ENCODE measurements at places on chromosomes 11 and 22.

GRCh38 chr11:75133976-75134375 is 16.9 kb upstream of the SLCO2B1 start:
- no peak for DNase-seq

- peak; percentile 85 for DNase-seq
These were observed 46.4 kb downstream of the MORC2 start for GRCh38 chr22:30922151-30922611.

DNA sequence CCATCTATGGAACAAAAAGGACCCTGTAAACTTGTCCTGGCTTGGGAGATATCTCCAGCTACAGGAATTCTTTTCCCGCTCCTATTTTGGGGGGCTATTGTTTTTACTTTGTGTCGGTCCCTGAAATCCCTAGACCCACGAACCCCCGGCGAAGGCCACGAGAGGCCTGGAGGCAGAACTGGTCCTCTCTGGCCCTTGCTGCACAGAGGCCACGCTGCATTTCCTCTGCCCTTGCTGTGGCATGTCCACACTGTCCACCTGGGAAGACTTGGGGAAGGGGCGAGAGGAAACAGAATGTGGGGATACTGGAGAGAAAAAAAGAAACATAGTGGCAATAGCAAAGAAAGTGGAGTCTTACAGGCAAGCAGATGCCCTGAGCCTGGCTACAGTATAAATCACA is 2.3 kb upstream of the ANO1 start:
- no peak for DNase-seq

GRCh38 chr11:10902301-10903063 is 44.6 kb upstream of the ZBED5 start:
- no peak for DNase-seq

DNA sequence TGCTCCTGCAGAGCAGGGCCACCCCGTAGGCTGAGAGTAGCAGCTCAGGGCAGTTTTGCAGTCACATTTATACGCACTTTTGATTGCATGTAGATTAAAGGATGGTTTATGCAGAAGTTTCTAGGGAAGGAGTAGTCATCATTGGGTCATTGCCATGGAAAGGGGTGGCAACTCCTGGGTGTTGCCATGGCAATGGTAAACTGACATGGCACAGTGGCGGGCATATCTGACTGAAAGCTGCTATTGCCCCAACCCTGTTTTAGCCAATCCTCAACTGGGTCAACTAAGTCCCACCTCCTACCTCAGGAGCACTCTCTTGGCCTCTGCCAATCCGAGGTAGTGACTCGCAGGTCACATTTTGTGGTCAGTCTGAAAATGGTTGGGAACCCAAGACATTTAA is 2.4 kb upstream of the ARSA start:
- DNase-seq, result no peak

- DNase-seq, result no peak
These were observed 722 bp upstream of the GUCY1A2 start for GRCh38 chr11:107018902-107019493.

DNA sequence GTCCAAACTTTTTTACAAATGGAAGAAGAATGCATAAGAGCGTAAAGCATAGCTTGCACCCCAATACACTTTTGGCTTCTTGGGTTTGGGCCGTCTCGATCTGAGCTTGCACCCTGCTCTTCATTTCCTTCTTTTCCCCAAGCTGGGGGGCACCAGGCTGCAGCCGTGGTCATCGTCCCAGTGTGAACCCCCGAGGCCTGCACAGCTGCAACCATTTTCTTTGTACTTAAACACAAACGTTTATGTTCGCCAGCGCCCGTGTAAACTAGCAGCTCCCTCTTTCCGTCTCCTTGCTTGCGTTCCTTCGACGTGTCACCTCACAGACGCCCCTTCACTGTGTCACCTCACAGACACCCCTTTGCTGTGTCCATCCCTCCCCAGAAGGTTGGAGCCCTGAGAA is 10.1 kb downstream of the KRTAP5-5 start:
- no peak for DNase-seq

DNA sequence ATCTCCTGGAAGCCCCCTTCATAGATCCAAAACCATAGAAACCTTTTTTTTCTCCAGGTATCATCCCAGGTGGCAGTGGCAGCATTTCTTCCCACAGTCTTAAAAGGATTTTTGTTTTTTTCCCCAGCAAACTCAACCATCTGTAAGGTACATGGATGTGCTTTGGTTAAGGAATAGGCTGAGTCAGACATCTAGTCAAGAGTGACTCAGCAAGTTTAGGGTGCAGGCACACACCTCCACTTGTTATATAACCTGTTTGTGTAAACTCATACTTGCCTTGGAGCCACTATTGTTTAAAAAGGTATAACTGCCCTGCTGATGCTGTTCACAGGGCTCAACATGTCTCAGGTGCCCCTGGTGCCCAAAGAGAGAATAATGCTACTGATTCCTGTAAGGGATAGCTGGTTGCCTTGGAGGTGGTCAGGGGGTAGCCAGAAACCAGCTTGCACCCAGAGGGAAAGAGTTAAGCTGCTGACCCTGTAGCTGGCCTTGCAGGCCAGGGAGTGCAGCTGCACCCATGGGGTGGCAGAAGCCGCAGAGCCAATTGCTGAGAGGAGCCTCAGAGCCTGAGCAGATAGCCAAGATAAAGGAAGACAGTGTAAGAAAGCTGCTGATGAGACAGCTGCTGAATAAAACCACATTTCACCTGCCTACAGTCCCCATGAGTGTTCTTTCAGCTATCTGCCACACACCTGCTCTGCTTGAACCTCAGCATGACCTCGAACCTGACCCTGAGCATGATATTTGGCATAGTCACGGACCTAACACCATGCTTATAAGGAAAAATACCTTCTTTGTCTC is 1726.1 kb upstream of the RAG2 start:
- no peak for DNase-seq

DNA sequence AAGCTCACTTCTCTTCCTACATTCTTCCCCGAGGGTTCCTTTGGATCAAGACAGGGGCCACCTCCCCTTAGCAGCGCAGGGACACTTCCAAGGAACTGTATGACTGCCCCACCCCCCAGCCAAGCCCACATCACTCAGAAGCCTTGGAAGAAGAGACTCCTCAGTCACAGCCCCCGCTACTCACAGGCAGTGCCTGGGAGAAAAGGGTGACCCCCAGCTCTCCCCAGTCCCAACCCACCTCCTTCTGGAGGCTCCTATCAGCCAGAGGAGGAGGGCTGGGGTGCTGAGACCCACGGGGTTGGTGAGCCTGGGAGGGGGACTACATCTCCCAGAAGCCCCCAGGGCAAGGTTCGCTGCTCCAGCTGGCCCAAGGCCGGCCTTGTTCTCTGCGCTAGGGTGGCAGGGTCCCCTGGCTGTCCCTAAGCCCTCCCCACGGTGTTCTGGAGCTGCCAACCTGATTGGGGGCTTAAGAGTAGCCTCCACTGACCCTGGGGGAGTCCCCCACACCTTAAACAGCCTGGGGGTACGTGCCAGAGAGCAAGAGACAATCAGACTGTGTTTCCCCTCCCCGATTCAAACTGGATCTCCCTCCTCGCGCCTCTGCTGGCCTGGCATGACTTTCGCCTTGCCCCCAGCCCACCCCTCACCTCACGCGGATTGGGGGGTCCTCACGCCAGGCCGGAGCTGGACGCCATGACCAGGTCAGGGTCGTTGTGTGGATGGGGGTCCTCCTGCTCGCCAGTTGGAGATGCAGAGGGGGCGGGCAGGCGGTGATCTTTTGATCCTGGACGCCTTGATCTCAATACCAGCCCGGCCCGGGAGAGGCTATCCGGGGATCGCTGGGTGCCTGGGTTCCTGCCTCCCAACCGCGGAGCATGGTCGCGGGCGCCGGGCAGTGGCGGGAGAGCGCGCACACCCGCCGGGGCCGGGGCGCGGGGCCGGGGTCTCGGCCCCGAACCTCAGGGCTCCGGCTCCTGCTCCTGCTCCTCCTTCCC is 838 bp downstream of the BCL9L start:
- DNase-seq, result peak; percentile 47

DNA sequence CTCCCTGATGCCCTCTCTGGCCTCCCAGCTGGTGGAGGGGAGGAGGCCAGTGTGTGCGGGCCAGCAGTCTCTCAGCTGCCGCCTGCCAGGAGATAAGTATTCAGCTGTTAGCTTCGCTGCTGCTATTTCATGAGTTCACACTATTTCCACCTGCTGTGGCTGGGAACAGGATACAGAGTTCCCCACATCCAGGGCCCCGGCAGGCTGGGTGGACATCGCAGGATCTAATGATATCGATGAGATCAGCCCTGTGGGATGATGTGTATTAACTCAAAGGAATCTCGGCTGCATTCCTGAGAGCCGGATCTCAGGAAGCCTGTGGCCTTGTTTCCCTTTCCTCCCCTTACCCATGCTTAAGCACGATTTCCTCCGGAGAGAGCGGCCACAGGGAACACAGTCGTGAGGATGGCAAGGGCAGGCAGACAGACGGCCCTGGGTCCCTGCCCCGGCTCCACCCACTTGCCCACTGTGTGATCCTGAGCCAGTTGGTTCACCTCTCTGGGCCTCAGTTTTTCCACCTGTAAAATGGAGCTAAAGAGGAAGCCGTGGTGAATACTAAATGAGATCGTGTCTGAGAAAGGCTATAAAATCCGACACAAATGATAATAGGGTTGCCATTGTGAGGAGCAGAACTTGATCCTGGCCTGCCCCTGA is 6.5 kb upstream of the PVALB start:
- no peak for DNase-seq

Measured in naive thymus-derived CD4-positive, alpha-beta T cell (primary cell).